ENCODE measurements at places on chromosomes 6 and 20.

DNA sequence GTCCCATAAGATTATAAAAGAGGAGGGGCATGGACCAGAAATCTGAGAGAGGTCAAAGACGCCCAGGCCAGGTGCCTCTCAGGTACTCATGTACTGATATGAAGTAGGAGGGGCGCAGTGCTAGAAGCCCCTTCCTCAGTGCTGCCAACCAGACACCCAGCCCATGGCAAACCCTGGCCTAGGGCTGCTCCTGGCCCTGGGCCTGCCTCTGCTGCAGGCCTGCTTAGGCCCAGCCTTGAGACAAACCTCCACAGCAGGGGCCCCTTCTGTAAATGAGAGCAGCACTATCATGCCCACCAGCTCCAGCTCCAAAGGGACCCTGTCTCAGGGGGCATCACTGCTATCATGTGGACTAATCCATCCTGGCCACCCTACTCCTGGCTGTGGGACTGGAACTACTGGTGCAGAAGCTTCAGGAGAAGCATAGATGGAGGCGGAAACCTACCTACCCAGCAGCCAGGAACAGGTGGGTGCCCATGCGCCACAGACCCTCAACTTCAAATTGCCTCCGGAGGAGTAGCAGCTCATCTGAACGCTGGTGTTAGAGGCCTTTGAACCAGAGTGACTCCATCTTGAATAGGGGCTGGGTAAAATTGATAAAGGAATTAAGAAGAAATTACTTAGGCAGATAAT lies 72.4 kb upstream of the LGSN start:
- DNase-seq = no peak

DNA sequence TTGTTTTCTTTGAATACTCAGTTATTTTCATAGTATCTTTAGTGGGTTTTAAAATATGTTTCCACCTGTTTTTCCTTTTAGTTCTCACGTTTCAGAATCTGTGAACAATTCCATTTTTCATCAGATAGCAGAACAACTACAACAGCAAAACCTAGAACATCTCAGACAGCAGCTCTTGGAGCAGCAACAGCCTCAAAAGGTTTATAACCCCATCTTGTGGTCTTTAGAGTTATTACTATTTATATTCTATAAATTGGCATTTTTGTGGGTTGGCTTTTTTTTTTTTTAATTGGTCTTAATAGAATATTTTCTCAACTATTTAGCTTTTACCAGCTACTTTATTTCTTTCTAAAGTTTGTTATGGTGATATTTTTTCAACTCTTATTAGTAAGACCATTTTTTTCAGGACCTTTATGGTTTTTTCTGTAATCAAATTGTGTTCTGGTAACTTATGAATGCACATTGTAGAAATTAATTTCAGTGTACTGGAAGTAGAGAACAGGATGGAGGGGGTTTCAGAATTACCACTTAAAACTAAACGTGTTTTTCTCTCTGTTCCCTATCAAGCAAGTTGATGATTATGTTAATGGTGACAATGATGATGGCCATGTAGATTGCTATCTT lies 72.2 kb downstream of the SCAF8 start:
- DNase-seq = no peak

DNA sequence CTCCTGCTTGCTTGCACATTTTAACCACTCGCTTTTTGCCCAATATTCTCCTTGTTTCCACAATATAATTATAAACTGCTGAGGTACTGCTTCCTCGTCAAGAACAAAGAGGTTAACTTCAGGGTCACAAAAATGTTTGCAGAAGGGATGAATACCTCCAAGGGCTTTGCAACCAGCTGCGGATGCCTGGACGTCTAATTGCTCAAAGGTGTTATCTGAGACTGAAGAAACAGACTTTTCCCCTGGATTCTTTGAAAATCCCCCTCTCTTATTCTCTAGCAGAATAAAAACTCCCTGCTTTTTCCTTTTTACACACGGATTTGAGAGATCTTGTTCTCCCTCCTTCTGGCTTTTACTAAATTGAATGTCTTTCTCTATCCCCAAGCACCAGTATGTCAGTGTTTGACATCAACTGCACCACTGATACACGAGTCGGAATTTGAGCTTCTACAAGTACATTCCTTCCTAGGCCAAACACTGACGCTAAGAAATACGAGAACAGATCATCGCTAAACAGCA lies 336 bp upstream of the SMPDL3A start:
- DNase-seq = no peak

DNA sequence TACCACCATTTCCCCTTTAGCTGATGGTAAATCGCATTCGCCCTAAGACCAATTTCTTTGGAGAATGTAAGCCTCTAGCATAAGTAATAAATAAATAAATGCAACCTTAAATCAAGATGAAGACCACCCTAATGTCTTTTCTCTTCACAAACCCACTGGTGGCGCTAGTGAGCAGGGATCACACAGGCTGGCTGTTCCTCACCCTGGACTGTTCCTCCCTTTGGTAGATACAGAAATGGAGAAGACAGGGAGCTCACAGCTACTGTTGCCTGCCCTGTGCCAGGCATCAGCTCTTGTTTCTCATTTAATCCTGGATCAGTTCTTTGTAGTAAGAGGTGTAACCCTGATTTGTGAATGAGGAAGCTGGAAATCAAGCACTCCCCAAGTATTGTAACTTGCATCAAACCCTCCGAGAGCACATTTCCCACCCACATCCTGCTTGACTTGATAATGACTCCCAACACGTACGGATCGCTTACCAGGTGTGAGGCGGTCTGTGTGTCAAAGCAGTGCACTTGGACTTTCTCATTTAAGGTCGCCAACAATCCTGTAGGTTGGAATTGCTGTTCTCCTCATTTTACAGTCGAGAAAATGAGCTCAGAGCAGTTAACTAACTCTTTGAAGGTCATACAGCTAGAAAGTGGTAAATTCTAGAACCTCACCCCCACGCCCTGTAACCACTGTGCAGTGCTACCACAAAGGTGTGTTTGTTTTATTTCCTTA lies 236.1 kb downstream of the TSHZ2 start:
- DNase-seq = no peak

Measured in activated B cell treated with CpG ODN at 0.5 μM for 24 hours (primary cell).